Stimulated activated CD8-positive, alpha-beta memory T cell treated with anti-CD3 and anti-CD28 coated beads, Interleukin-2, amount 100 ng/mL, for 48 hours (primary cell): ENCODE measurements at places on chromosomes 2 and 18.
A peak's percentile ranks its signal among the peaks of the same experiment; 100 is the strongest.

GRCh38 chr2:86821306-86821705 is 30.6 kb upstream of the CD8A start:
- no peak for DNase-seq

- DNase-seq, result no peak
Observed at GRCh38 chr18:21735452-21736015, 5.1 kb upstream of the MIB1 start.

- DNase-seq, result no peak
Observed at GRCh38 chr2:86044614-86045013, 61.1 kb downstream of the POLR1A start.

DNA sequence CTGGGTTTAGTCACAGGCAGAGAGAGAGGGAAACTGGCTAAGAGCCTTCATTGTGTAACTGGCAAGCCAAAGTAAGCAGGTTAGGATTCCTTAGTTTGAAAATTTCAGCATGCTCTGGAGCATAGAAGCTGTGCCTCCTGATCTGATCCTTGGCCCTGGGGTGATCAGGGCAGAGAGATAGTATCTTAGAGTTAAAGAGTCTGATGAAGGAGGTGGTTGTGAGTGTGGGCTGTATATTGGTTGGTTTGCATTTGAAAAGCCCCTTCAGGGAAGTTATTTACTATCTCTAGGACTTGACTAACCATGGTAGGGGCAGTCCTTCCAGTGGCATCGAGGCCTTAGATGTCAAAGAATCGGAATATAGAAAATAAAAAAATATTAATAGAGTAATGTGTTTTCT is 230.1 kb downstream of the CD226 start:
- DNase-seq, result no peak

- no peak for DNase-seq
Observed at GRCh38 chr2:30234180-30234971, 3.0 kb downstream of the LBH start.

DNA sequence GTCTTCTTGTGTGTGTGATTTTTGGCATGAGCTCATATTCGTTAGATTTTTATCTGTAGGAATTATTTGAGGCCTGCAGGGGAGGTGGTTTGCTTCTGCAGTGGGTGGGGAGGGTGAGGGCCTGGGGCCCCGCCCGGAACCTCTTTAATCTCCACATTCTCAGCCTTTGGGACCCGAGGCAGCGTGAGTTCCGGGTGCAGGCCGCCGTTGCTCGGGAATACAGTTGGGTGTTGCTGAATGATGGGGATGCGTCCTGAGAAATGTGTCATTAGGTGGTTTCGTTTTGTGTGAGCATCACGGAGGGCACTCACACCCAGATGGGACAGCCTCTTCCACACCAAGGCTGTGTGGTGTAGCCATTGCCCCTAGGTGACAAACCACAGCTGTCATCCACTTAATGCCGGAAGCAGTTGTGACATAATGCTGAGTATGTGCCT is 13.7 kb upstream of the GAL3ST2 start:
- peak; percentile 48 for DNase-seq

DNA sequence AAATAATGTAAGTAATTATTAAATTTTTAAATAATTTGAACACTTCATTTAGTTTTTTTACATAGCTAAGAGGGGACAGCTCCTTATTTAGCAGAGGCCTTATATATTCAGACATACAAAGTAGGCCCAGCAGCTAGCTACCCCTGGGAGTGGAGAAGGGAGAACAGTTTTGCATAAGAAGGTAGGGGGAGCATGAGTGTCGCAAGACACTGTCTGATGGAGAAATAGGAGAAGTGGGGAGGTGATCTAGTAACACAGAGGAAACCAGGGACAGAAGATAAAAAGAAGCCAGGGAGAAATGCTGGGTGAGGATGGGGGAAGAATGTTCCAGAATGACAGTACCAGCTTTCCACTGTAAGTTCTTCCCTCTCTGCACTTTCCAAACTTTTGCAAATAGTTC is 16.0 kb upstream of the RGPD4 start:
- no peak for DNase-seq

- no peak for DNase-seq
Observed at GRCh38 chr2:200602584-200602983, 16.8 kb downstream of the AOX1 start.

- no peak for DNase-seq
Observed at GRCh38 chr18:78896111-78896905, 83.3 kb upstream of the SALL3 start.

DNA sequence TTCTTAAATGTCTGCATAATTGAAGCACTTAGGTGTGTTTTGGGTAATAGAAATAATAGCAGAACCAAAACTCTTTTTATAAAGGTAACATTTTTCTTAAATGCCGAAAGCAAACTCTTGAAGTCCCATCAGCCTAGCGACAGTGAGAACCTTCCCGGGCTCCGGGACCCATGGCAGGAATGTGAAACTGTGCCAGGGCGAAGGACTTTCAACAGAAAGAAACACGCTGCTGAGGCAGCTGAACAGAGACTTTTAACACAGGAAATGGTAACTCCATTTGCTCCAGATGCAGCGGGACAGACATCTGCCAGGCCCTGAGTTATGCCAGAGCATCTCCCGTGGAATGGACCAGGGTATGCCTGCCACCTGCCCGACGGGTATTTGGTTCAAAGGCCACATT is 34.3 kb downstream of the SALL3 start:
- DNase-seq, result no peak

GRCh38 chr2:169302364-169302763 is 60.0 kb downstream of the LRP2 start:
- DNase-seq, result no peak

GRCh38 chr2:214322662-214323061 is 88.2 kb upstream of the VWC2L start:
- no peak for DNase-seq

- DNase-seq, result no peak
Observed at GRCh38 chr2:60002183-60002867, 551.1 kb downstream of the BCL11A start.

GRCh38 chr2:127695491-127696472 is 5.5 kb upstream of the SFT2D3 start:
- DNase-seq, result peak; percentile 46

DNA sequence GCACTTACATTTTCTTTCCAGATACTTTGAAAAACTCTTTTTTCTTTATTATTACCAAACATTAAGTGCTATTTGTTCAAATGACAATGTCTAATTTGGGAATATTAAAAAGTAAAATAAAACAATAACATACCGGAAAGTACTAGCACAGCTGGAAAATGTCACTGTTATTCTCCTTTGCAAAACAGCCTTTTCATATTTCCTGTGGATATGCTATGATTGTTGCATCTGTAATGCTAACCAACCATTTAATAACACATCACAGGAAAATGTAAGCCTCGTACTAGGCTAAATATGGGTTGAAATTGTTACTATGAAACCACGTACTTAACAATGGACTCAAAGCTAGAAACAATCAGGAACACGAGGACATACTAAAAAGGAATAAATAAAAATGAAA is 298.1 kb downstream of the CBLN2 start:
- no peak for DNase-seq

GRCh38 chr2:168692132-168692744 is 110.2 kb upstream of the NOSTRIN start:
- no peak for DNase-seq

DNA sequence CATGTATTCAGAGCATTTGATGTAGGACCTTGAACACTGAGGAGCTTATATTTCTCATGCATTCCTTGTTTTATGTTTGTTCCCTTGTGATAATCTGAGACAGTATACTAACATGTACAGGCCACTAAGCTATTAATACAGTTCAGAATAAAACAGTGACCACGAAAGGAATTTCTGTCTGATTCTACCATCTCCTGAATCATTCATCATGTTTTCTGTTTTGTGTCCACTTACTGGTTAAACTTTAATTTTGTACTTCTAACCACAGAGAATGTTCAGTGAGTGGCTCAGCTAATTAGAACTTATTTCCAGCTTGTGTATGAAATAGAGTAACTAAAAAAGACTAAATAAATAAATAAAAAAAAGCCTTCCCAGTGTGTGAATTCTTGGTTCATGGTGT is 110.4 kb downstream of the LRP1B start:
- DNase-seq, result no peak

- no peak for DNase-seq
Observed at GRCh38 chr2:104523921-104524320, 330.0 kb upstream of the POU3F3 start.

DNA sequence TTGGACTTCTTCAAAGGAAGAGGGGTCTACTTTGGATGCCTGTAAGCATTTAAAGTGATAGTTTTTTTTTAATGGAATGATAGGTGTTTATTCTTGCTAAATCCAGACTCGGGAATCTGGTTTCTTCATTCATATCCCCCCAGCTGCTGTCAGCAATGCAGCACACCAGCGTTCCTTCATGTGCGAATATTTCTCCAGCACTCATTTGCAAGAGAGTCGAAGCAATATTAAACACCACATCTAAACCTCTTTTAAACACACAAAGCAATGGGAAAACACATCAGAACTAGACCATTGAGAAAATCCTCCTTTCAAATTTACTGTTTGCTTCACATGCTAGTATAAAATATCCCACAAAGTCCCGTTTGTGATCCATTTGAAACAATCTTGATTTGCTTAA is 563.7 kb downstream of the ARHGAP15 start:
- no peak for DNase-seq

DNA sequence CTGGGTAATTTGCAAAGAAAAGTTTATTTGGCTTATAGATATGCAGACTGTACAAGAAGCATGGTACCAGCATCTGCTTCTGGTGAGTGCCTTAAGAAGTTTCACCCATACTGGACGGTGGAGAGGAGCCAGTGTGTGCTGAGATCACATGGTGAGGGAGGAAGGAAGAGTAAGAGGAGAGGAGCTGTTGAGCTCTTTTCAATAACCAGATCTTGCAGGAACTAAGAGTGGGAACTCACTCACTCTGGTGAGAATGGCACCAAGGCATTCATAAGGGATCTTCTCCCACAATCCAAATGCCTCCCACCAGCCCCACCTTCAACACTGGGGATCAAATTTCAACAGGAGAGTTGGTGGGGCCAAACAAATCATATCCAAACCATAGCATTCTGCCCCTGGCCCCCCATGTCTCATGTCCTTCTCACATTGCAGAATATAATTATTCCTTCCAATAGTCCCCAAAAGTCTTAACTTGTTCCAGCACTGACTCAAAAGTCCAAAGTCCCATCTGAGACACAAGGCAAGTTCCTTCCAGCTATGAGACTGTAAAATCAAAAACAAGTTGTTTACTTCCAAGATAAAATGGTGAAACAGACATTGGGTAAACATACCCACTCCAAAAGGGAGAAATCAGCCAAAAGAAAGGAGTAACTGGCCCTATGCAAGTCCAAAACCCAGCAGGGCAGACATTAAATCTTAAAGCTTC is 11.7 kb upstream of the TMEM37 start:
- DNase-seq, result no peak

- no peak for DNase-seq
Observed at GRCh38 chr18:23596183-23596582, 9.9 kb upstream of the NPC1 start.

GRCh38 chr2:116769514-116769913 is 1045.0 kb upstream of the DDX18 start:
- DNase-seq, result no peak

DNA sequence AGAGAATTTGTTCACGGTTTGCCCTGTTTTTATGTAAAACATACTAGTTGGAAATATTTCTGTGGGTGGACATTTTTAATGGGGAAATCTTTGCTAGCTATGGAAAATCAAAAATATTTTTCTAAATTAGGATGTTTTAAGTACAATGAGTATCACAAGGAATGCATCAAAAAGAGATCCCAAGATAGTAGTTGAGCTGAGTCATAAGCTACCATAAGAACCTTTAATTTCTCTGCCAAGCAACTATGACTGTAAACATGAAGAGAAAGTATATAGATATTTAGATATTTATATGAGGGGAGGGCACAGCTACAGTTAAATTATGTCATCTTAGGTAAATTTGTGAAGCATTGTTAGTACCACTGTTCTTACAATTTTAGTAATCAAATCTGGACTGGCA is 646.2 kb downstream of the XIRP2 start:
- no peak for DNase-seq

- no peak for DNase-seq
Observed at GRCh38 chr2:109398366-109399015, 215.3 kb downstream of the SEPTIN10 start.

GRCh38 chr2:11875481-11875880 is 129.0 kb downstream of the LPIN1 start:
- no peak for DNase-seq

GRCh38 chr2:131431336-131431735 is 44.6 kb upstream of the TUBA3D start:
- DNase-seq, result no peak

DNA sequence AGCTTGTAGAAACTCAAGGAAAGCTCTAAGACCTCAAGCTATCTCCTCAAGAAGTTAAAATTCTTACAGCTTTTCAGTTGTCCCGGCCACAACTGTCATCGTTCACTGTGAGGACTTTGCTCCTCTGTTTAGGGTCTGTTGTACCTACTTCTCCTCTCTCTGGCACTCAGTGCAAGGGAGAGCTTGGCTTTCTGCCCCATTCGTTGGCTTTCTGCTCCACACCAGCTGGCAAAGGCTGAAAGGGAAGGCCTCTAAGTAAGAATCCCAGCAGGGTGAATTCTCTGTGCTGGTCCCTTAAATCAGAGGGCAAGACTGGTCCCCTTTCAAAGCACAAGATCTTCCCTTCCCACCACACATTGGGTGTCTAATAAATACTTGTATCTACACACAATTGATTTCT is 17.3 kb downstream of the ZBTB7C start:
- no peak for DNase-seq

DNA sequence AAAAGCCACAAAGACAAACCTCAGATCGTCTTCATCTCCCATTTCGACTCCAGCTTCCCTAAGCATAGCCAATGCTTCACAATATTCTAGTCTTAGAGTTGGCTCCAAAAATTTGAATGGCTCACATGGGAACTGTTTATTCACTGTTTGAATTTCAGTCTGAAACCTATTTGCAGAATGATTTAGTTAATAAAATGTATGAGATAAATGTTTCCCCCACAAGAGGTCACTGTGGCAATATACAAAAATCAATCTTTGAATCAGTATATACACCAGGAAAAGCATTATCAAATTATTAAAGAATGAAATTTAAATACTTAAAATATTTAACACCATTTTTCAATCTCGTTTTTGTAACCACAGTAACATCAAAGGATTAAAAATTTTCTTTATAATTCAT is 40.0 kb upstream of the MCM6 start:
- no peak for DNase-seq

DNA sequence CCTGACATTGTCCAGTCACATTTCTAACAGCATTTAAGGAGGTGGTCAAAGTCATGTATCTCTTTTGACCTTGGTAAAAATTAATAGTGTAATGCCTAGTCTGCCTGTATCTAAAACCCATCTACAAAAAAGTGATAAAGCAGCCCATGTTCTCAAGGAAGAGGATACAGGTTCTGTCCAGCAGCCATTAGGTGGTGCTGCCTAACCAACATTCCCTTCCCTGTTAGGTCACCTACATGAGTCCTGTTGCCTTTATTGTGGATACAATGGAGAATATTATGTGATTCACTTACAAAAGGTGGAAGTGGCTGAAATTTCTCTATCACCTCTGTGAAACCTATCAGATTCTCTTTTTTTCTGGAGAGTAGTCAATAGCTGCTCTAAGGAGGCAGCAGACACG is 52.5 kb downstream of the AQP4 start:
- DNase-seq, result no peak
